ENCODE measurements at places on chromosomes 2 and 18. TPM values are rescaled to one million over a fixed set of nuclear protein-coding genes. Genes with fewer than 3 reads are reported as not detected.

CHST10 gene
- total RNA-seq, result 14.7 TPM

GTF3C2 gene
- 83.9 TPM for total RNA-seq

MC5R gene
- not detected for total RNA-seq

ASPRV1 gene
- 0.74 TPM for total RNA-seq

GRCh38 chr2:141968433-141968832 lies 162.4 kb downstream of the LRP1B start:
- H3K36me3 ChIP-seq, result no peaks in the 10 kb centered on the region
- no peak for DNase-seq
- H3K27me3 ChIP-seq, result no peaks in the 10 kb centered on the region
- H3K4me1 ChIP-seq, result no peaks in the 10 kb centered on the region
- no peak overlapping the region for H3K4me3 ChIP-seq

GRCh38 chr2:98465456-98466226 lies 21.0 kb downstream of the INPP4A start:
- peak; percentile 71 for DNase-seq
- peaks cover 85% of the 10 kb centered on the region for H3K4me1 ChIP-seq
- H3K4me3 ChIP-seq, result peak overlapping the region; percentile 72
- H3K36me3 ChIP-seq, result peaks cover 44% of the 10 kb centered on the region
- no peaks in the 10 kb centered on the region for H3K27me3 ChIP-seq

- H3K27ac ChIP-seq, result no peak overlapping the region
- H3K4me1 ChIP-seq, result peaks cover 39% of the 10 kb centered on the region
- H3K4me3 ChIP-seq, result no peak overlapping the region
- no peak for DNase-seq
- H3K27me3 ChIP-seq, result no peaks in the 10 kb centered on the region
- peaks cover 1% of the 10 kb centered on the region for H3K36me3 ChIP-seq
These were observed 80.3 kb downstream of the CD28 start for GRCh38 chr2:203786549-203787351.

DNA sequence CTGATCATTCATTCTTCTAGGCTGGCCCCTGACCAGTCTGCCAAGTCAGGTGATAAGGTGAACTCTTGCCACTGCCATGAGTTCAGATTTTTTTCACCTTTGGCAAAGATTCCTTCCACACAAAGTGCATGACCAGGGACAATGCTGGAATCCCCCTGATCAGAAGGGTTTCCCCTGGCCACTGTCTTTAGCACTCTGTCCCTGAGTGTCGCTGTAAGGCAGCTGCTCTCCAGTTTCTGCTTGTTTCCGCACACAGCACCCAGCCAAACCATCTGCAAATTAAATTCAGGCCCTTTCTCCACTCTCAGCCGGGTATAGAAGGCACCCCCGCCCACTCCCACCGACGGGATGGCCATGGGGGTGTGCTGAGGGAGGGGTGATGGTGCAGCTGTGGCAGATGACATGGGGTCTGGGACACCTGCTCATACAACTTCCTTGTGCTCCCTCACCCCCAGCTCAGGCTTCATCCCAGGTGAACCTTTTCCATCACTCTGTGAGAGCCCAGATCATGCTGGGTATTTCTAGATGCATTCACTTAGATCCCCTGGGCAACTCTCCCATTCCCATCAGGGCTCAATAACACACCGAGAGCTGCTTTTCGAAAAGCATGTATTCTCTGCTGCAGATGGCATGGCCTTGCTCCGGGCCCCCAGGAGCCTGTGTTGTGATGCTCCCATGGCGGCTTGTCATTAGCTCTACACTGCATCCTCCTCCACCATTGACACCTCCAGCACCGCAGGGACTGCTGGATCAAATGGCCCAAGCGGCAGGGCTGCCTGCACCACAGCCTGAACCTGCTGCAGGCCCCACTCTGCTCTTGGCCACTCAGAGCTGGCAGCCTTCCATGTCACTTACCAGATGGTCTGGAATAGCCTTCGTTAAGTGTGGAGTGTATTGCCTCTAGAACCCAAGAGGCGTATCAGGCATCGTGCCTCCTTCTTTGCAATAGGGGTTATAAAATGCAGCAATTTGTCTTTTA lies 52.3 kb upstream of the ROCK2 start:
- H3K4me3 ChIP-seq, result no peak overlapping the region
- no peak overlapping the region for H3K27ac ChIP-seq
- peaks cover 6% of the 10 kb centered on the region for H3K27me3 ChIP-seq
- DNase-seq, result no peak
- no peaks in the 10 kb centered on the region for H3K36me3 ChIP-seq

DNA sequence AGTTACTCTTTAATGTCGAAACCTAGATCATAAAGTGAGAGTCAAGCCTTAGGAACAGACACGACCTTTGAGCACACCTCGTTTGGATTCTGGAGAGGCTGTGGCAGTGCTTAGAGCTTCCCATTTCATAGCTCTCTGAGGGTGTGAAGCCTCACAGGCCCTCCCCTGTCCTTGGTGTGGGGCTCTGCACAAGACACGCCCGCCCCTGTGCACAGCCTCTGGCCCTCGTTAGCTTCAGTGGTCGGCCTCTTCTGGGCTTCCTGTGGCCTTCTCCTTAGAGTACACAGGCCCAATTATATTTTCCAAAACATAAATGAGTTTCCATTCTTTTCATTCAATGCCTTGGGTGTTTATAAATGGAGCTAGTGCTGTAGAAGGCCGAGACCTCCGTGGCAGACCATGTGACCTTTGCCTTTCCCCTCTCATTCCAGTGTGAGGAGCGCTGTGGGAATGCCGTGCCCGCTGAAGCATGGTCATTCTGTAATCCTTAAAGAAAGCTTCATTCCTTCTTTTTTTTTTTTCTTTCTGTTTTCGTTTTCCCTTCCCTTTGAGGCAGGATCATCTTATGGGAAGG lies 208.6 kb downstream of the DCDC2C start:
- peaks cover 3% of the 10 kb centered on the region for H3K27me3 ChIP-seq
- H3K36me3 ChIP-seq, result no peaks in the 10 kb centered on the region
- no peaks in the 10 kb centered on the region for H3K4me1 ChIP-seq
- no peak overlapping the region for H3K4me3 ChIP-seq

DNA sequence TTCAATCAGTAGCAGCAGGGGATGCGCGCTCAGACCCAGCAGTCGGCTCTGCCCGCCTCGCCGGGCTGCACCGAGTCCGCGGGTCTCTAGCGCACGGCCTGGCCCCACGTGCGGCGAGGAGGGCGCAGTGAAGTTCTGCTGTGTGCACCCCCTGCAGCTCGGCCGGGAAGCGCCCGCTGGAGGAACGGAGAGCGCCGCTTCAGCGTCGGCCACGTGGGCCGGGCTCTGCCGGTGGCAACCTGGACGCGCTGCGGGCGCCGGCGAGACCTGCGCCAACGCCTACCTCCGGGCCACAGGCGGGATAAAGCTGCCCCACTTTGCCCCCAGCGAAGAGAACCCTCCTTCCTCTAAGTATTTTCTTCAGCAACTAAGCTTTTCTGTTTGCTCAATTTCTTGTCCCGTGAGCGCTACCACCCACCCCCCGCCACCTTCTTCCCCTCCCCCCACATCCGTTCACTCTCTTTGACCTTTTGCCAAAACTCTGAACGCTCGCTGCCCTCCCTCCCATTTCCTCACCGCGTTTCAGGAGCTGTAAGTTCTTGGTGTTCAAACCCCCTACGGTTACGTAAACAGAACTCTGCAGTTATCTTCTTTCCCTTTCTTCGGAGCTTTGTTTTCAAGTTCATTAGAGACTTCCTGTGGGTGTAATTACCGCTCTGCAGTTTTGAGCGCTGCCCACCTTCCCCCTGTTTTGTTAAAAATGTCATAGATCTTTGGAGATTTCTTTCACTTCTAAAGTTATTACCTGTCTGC lies 42.6 kb upstream of the EDAR start:
- peaks cover 59% of the 10 kb centered on the region for H3K4me1 ChIP-seq
- H3K4me3 ChIP-seq, result peak overlapping the region; percentile 78
- H3K27ac ChIP-seq, result peak overlapping the region; percentile 86
- no peaks in the 10 kb centered on the region for H3K27me3 ChIP-seq
- DNase-seq, result peak; percentile 73

DNA sequence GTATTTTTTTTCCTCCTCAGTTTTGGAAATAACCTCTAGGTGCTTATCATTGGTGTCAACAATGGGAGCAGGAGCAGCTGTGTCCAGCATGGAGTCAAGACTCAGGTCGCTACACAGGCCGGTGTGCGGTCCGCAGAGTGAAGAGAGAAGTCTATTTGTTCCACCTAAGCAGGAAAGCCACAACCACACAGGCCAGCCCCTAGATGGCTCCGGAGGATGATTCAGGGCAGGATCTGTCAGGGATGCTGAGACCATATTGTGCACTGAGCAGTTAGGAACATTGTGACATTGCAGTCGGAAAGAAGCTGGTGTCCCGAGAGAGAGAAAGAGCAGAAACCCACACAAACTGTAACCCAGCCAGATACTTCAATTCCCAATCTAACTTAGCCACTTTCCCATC lies 136.9 kb downstream of the GAREM1 start:
- H3K4me1 ChIP-seq, result no peaks in the 10 kb centered on the region
- no peak overlapping the region for H3K4me3 ChIP-seq
- no peak for DNase-seq
- H3K36me3 ChIP-seq, result no peaks in the 10 kb centered on the region
- no peak overlapping the region for H3K27ac ChIP-seq
- H3K27me3 ChIP-seq, result peaks cover 4% of the 10 kb centered on the region

DNA sequence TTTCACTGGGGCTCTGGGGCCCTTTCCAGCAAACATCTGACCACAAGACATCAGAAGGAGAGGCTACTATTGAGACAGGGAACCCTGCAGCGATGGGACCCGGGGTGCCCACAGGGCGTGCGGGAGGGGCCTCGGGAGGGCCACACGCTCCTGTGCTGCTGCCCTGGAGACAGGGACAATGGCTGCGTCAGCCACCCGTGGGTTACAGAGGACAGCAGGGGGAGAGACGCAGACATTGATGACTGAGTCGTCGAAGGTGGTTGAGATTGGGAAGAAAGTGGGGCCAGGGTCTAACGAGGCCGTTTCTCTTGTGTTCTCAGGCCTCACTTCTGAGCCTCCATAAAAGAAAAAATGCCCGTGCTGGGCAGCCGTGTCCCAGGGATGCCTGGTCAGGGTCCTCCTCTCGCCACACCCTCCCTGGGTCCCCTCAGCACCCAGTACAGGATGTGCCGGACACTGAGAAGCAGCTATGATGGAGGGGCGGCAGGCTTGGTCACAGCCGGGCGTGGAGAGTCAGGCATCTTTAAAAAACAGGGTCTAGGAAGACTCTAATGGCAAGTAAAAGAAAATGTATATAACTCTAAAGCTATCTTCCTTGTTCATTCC lies 73.9 kb downstream of the NDUFA10 start:
- no peaks in the 10 kb centered on the region for H3K27me3 ChIP-seq
- H3K4me1 ChIP-seq, result no peaks in the 10 kb centered on the region
- H3K4me3 ChIP-seq, result no peak overlapping the region
- no peak overlapping the region for H3K27ac ChIP-seq
- no peak for DNase-seq

DNA sequence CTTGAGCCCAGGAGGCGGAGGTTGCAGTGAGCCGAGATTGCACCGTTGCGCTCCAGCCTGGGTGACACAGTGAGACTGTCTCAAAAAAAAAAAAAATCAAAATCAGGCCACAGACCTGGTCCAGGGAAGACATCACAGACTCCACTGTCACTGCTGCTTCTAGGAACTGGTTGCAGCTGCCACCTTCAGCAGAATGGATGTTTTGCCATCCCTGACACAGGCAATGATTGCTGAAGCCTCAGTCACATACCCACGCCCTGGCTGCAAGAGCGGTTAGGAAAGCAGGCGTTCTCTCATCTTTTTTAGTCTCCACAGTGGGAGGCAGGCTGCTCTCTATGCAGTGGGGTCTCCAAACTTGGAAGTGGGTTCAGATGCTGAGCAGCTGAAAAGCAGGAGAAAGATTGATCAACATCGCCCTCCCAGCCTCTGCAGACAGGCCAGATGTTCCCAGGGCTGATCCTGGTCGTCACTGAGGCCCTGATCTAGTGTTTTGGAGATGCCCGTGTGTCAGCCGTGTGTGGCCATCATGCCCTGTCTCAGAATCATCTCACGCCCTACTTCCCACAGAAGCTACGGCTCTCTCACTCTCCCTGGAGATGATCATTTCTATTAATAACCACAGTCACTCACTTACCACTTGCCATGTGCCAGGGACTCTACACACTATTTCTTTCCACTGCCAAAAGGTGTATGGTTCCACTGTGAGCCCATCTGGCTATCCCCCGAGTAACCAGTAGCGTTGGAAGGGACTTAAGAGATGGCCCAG lies 91.8 kb downstream of the PLB1 start:
- H3K36me3 ChIP-seq, result no peaks in the 10 kb centered on the region
- H3K27ac ChIP-seq, result no peak overlapping the region
- no peak for DNase-seq
- H3K27me3 ChIP-seq, result peaks cover 4% of the 10 kb centered on the region

GRCh38 chr2:127105656-127106456 lies 1.1 kb downstream of the BIN1 start:
- no peak overlapping the region for H3K27ac ChIP-seq
- H3K4me1 ChIP-seq, result peaks cover 5% of the 10 kb centered on the region
- H3K27me3 ChIP-seq, result peaks cover 7% of the 10 kb centered on the region
- peak overlapping the region; percentile 66 for H3K4me3 ChIP-seq
- no peak for DNase-seq

DNA sequence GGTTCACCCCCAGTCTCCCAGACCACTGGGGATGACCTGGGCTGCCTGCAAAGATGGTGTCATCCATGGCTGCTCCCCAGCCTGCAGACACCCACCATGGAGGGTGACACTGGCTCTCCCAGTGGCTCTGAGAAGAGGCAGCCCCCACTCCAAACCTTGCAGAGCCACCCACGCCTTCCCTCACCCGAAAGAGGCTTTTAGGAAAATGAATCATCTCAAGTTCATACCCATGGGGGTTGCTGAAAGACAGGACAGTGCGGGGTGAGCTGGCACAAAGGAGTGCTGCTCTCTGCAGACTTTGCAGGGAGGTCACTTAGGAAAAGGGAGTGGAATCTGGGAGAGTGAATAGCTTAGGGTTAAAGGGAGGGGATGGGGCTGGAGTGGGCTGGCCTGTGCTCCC lies 36.4 kb downstream of the MPHOSPH10 start:
- no peaks in the 10 kb centered on the region for H3K4me1 ChIP-seq
- H3K27ac ChIP-seq, result no peak overlapping the region
- H3K27me3 ChIP-seq, result peaks cover 5% of the 10 kb centered on the region
- no peak for DNase-seq
- H3K36me3 ChIP-seq, result no peaks in the 10 kb centered on the region
